ENCODE measurements at places on chromosomes 1 and 21. TPM values are rescaled to one million over a fixed set of nuclear protein-coding genes. Genes with fewer than 3 reads are reported as not detected.

Gene USH2A
- total RNA-seq: 5.6 TPM

Gene PGLYRP3
- not detected for total RNA-seq

Gene SIPA1L2
- 100 TPM for total RNA-seq

Gene KPRP
- not detected for total RNA-seq

Gene ANP32E
- 19.0 TPM for total RNA-seq

Gene GJA8
- total RNA-seq: not detected

Gene TMEM269
- total RNA-seq: not detected

Gene KCNE2
- total RNA-seq: not detected

Gene TRIM58
- 8.6 TPM for total RNA-seq

Gene OPTC
- total RNA-seq: not detected

Gene LYPD8
- total RNA-seq: not detected

Gene C1orf226
- 7.0 TPM for total RNA-seq

Data from right atrium auricular region (tissue), 2 donors.